ENCODE measurements at places on chromosomes 16 and 17.
A peak's percentile ranks its signal among the peaks of the same experiment; 100 is the strongest.

GRCh38 chr17:78725448-78726021 lies 56.5 kb downstream of the CYTH1 start:
- DNase-seq: no peak

GRCh38 chr16:78289373-78289772 lies 189.9 kb downstream of the WWOX start:
- no peak for DNase-seq

DNA sequence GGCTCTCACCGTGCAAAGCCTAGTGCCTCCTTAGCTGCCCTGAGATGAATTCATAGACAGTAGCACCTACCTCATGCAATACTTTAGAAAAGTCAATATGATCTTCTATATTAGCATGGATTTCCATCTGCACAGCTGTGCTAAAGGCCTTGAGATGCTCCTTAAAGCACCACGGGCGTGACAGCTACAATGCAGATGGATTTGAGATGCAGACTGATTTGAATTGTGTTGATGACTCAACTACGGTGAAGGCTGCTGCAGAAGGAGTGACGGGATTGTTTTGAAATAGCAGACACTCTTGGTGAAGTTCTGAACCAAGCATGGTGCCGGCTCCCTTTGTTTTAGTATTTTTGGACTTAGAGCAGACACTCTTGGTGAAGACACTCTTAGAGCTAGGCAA lies 88.2 kb downstream of the SPECC1 start:
- DNase-seq: no peak

GRCh38 chr17:40015005-40015997 lies at the start of gene CSF3:
Gene CSF3, plus strand, starts transcription at chr17:40015440. Its CDS starts 35 bp downstream, at chr17:40015475.
- peak; percentile 33 for DNase-seq

- DNase-seq: peak; percentile 22
Observed at GRCh38 chr16:56355221-56355620, 70.1 kb downstream of the AMFR start.

GRCh38 chr16:85215478-85216118 lies 103.3 kb upstream of the CIBAR2 start:
- no peak for DNase-seq

- DNase-seq: no peak
Observed at GRCh38 chr17:38717139-38717745, 12.2 kb downstream of the MLLT6 start.

DNA sequence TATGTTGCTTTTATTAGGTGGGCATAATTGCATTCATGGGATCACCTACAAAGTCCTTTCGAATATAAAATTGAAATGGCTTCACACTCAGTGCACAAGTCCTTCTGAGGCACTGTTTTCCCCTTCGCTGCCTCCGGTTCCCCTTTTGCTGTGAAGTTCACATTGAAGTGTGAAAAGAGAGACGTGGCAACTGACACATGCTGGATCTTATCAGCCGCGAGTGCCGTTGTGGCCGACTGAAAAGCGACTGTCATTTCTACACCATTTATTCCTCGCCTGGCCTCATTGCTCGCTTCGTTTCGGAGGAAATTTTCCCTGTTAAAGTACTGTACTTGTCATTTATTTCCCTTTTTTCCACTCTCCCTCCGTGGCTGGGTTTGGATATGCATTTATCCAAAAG lies 423.5 kb downstream of the MAF start:
- DNase-seq: no peak

DNA sequence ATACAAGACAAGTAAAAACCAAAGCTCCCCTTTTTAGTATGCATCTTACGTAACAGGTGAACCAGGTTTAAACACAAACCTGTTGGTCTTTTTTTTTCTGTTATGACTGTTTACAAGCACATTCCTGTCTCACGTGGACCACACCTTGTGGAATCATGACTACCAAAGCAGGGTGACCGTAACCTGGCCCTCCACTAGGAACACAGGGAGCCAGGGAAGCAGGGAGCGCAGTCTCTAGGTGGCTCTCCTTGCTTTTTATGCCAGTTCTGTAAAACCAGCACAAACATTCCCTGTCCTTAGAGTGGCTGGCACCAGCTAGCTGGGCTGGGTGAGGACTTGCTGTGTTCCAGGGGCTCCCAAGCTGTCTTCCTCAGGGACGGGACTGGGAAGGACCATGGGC lies 44.1 kb downstream of the DDX19A start:
- DNase-seq: no peak

DNA sequence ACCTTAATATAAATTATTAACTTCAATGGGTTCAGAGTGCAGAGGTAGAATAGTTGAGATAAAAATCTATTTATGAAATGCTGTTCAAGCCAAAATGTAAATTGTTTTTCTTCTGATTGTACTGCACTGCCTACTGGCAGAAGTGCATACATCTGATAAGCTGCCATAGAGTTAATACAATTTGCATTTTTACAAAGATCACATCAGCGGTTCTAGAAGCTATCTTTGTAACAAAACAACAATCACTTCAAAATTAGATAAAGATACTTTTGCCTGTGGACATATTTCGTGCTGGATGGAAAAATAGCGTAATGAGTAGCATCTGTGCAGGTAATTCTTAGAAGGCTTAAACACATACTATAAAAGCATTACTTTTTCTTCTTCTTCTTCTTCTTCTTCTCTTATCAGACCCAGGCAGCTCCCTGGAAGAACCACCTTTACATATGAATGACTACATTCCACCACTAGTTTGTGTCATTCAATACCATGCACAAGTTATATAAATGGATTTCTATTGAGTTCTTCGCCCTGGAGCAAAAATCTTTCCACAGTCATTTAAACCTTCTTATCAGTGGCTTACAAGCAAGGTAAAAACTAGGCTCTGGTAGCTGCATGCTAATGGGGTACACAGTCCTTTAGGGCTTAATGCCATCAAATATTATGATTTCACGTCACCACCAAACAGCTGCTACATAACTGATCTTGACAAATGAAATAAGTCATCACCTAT lies 47.0 kb downstream of the SYNRG start:
- DNase-seq: no peak

DNA sequence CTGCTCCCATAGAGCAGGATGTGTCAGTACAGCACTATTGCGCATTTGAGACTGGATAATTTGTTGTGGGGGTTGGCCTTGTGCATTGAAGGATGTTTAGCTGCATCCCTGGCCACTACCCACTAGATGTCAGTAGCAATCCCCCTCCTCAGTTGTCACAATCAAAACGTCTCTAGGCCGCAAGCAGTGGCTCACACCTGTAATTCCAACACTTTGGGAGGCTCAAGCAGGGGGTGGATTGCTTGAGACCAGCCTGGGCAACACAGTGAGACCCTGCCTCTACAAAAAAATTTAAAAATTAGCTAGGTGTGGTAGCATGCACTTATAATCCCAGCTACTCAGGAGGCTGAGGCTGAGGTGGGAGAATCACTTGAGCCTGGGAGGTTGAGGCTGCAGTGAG lies 48.4 kb downstream of the CENPV start:
- DNase-seq: no peak

GRCh38 chr16:12276576-12276975 lies 300.0 kb downstream of the SNX29 start:
- DNase-seq: no peak

DNA sequence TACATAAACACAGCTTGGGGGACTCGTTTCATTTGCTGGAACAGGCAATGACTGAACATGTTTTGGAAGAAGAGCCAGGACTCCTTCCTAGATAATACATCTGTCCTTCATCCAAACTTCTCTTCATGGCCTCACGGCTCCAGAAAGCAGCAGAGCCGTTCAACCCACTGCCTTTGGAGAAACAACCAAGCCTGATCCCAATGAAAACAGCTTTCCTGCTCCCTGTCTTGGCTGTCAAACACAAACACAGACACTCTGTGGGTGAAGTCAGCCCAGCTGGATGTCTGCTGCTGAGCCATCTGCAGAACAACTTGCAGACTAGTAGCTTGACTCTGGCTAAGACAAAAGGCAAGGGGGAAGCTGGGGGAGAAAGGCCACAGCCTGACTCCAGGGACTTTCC lies 345.1 kb upstream of the PSMD7 start:
- DNase-seq: peak; percentile 70

DNA sequence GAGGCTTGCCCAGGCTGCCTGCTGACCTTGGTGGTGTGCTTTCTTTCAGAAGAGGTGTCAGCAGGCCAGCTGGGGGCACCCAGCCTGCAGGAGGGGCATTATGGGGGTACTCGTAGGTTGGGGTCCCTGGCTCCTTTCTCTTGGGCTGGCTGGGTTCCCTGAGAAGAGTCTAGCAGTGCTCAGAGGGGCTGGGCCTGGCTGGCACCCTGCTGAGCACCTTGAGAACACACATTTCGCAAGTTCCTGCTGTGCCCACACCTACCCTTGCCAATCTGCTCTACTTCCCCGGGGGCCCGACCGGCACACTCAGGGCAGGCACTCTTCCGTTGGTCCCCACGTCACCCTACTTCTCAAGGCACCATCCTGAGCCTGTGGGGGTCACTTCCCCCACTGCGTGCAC lies 5.1 kb downstream of the CEMP1 start:
- no peak for DNase-seq

DNA sequence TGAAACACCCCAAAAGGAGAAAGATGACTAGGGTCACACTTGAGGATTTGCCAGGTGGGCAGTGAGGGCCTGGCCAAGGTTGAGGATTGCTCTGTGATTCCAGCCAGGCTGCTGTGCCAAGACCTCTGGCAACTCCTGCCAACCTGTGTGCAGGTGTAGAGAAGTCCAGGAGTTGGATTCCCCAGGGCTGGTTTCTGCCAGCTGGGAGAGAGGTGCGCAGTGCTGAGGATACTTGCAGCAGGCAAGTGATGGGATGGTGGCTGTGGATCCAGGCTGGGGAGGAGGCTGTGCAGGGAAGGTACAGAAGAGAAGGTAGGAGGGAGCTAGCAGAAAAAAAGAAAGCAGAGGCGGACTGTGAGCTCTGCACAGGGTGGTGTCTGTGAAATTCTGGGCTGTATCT lies 6.6 kb downstream of the RIPOR1 start:
- peak; percentile 13 for DNase-seq

- no peak for DNase-seq
Observed at GRCh38 chr17:48609033-48609432, 1.8 kb downstream of the HOXB7 start.

GRCh38 chr16:74577882-74578366 lies 29.0 kb downstream of the GLG1 start:
- DNase-seq: no peak

GRCh38 chr17:8794636-8795035 lies 4.5 kb downstream of the MFSD6L start:
- DNase-seq: no peak

DNA sequence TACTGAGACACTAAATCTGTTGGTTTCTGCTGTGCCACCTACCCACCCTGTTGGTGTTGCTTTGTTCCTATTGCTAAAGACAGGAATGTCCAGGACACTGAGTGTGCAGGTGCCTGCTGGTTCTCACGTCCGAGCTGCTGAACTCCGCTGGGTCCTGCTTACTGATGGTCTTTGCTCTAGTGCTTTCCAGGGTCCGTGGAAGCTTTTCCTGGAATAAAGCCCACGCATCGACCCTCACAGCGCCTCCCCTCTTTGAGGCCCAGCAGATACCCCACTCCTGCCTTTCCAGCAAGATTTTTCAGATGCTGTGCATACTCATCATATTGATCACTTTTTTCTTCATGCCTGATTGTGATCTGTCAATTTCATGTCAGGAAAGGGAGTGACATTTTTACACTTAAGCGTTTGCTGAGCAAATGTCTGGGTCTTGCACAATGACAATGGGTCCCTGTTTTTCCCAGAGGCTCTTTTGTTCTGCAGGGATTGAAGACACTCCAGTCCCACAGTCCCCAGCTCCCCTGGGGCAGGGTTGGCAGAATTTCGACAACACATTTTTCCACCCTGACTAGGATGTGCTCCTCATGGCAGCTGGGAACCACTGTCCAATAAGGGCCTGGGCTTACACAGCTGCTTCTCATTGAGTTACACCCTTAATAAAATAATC lies 14.6 kb downstream of the STH start:
- no peak for DNase-seq

DNA sequence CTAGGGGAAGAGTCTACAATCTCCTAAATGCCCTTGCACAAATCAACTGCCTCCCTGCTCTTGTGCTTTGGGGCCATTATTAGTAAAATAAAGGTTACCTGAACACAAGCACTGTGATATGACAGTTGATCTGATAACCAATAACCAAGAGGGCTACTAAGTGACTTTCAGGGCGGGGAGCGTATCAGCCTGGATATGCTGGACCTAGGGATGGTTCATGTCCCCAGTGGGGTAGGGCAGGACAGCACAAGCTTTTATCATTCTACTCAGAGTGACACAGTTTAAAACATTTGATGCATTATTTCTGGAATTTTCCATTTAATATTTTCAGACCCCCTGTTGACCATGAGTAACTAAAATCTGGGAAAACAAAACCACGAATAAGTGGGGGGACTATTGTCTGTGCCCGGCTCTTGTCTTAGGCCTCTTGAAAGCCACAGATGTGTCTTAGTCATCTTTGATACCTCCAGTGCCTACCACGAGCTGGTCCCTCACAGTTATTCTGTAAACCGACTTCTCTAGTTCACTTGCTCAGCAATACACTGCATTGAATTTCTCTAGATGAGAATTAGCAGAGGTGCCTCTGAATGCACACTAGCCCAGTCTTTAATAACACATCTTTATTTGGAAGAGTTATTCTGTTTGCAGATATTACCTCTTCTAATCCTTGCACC lies 94.6 kb upstream of the DHX40 start:
- no peak for DNase-seq

GRCh38 chr17:31211352-31212012 lies 85.6 kb downstream of the OMG start:
- DNase-seq: no peak

- DNase-seq: no peak
Observed at GRCh38 chr16:53457670-53458069, 23.4 kb downstream of the RBL2 start.

- DNase-seq: no peak
Observed at GRCh38 chr17:73791121-73791520, 146.9 kb upstream of the SDK2 start.

DNA sequence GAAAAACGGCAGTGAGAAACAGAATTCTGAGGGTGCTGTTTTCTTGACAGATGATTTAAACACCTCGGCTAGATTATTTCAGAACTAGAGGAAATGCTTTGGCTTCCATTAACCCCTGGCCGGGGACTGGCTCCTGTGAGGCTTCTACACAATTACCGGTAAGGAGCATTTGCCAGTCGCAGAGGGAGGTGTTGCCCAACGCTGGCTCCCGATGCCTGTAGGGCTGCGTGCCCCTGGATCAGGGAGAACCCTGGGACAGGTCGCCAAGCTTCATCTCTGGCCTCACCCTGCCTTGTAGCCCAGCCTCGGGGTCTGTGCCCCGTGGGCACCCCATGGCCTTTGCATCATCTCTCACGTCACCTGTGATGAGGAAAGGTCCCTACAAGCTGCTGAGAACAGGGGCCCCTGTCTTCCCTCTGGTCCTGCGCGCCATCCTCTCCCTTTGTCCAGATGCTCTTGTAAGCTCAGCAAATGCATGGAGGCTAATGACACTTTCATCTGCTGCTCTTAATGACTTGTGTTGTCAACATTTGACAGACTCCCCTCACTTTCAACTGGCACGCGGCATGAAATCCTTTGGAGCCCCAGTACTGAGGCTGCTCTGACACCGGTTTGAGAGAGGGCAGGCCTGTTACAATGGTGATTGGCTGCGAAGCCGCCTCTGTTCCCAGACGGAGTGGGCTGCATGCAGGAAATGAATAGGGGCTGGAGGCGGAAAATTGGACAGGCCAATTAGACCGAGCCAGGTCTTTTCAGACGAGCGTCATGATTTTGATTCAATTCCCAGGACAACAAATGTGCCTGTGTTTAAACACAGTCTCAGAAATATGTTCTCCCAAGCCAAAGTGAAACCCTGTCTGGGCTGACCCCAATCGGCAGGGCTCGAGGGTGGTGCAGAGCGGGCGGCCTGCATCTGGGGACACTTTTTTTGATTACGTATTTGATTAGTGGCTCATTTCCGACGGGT lies 85.5 kb upstream of the DOC2B start:
- peak; percentile 56 for DNase-seq

- no peak for DNase-seq
Observed at GRCh38 chr17:29054835-29055234, 11.9 kb downstream of the PIPOX start.
